Activated T-helper 1 cell treated with anti-CD3 and anti-CD28 coated beads, Interleukin-12 subunit alpha, Interleukin-12 subunit beta, Interleukin-2, Interleukin-4 antibody, amounts not matched to agents 30 ng/mL and 10 ng/mL and 1 ng/mL, durations not matched to agents 14 hours and 24 hours and 36 hours (primary cell): ENCODE measurements at places on chromosomes 1 and 21. TPM values are rescaled to one million over a fixed set of nuclear protein-coding genes. Genes with fewer than 3 reads are reported as not detected.

The CFAP141 gene
- total RNA-seq, result not detected in 2 replicates

The SHISAL2A gene
- total RNA-seq, result 5.7 and 6.0 TPM in 2 replicates

The TMEM51 gene
- total RNA-seq, result 0.21 TPM in 1 of 2 replicates, not detected in the other

The KCNN3 gene
- 0.34 and 0.36 TPM in 2 replicates for total RNA-seq

The EEIG2 gene
- total RNA-seq, result 16.7 and 18.5 TPM in 2 replicates

The S100A11 gene
- total RNA-seq, result 203 and 205 TPM in 2 replicates

The NMNAT2 gene
- total RNA-seq, result not detected in 2 replicates
